ENCODE measurements at places on chromosomes 2 and 18.

- DNase-seq = no peak
Measured at GRCh38 chr2:159564081-159564480, 52.3 kb downstream of the BAZ2B start.

- DNase-seq = no peak
Measured at GRCh38 chr18:8288472-8289195, 320.6 kb upstream of the RAB12 start.

GRCh38 chr2:199985625-199986207 lies 30.3 kb downstream of the MAIP1 start:
- DNase-seq = peak; percentile 94

DNA sequence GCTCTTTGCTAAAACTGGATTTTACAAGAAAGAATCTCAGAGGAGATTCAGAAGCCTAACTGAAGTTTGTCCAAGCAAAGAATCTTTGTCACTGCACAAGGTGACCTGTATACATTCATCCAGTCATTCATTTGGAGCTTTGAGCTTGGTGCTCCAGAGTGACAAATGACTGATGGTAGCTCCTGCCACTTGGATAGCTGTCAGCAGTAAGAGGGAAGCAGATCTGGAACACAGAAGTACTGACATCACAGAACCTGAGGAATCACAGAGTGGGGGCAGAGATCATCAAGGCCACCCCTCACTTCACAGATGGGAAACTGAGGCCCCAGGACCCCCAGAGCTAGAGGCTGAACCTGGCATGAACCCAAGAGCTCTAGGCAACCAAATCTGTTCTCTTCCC lies 28.8 kb upstream of the IGFBP2 start:
- peak; percentile 24 for DNase-seq

DNA sequence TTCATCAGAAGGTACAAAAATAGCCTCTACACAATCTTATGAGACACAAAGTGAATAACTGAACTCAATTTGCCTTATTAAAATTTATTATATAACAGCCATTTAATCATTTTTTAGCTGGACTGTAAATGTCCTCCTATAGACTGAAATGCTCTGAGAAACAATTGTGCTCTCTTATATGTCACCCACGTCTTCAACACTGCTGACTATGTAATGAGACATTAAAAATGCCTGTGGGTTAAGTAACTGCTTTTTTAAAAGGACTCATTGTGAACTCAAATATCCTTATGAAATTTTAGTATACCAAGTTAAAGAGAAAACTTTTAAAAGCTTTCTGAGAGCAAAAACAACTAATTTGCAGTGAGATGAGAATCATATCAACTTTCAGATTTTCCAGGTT lies 10.4 kb upstream of the GALNT1 start:
- DNase-seq = no peak

GRCh38 chr2:144496092-144496976 lies 23.6 kb downstream of the ZEB2 start:
- no peak for DNase-seq

- no peak for DNase-seq
Measured at GRCh38 chr18:39838831-39839230, 2116.2 kb upstream of the PIK3C3 start.

DNA sequence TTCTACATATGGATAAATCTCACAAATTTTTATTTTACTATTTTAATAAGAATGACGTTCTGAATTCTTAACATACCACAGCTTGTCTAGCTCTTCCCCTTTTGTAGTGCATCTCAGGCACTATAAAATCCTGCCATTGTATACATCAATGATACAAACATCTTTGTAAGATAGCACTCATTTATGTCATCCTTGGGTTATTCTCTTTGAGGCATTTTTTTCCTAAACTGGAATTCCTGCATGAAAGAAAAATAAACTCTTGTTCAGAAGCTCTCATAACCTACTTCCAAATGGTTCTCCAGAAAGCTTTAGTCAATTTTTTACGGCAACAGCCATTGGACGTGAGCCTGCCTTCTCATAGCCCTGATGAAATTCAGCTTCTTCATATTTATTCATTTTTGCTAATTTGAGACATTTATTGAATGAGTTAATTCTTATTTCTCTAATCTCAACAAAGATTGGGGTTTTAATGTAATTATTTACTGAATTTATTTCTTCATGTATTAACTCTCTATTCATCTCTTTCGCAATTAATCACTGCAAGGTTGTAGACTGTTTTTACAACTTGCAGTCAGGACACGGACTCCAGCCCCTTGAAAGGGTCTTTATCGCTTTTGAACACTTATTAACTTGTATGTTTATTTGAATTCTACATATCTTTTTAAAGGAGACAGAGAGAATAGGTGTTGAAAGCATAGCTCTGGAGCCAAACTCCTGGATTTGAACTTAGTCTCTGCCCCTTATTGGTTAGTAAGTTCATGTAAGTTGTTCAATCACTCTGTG lies 57.6 kb upstream of the PARD3B start:
- no peak for DNase-seq

DNA sequence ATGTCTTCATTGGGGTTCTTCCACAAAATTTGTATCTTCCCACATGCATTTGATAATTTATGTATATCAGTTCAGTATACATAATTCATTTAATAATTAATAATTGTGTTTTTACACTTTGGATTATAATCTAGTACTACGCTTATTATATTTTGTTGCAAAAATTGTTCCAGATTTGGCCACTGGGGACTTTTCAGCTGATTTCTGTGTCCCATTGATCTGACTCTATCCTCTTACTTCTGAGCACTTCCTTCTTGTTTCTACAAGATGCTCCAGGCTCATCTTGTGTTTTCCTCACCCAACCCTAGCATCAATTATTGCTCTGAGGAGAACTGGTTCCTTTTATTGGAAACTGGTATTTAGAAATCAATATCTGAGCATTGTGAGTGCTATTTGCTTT lies 215.3 kb upstream of the CDH19 start:
- no peak for DNase-seq

DNA sequence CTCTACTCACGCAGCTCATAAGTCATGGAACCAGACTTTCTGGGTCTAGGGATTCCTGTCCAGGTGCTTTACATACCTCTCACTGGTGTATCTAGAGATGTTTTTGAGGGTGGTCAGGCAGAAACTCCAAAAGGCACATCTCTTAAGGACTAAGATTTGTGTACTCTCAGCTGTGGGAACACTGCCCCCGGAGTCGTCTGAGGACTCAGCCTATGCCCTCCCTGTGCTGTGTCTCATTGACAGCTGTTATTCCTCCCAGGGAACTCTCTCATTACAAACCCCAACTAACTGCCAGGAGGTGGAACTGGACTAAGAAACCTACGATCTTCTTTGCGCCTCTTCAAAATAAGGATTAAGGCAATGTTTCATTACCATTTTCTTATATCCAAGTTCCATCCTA lies 293.9 kb upstream of the DLGAP1 start:
- DNase-seq = no peak

DNA sequence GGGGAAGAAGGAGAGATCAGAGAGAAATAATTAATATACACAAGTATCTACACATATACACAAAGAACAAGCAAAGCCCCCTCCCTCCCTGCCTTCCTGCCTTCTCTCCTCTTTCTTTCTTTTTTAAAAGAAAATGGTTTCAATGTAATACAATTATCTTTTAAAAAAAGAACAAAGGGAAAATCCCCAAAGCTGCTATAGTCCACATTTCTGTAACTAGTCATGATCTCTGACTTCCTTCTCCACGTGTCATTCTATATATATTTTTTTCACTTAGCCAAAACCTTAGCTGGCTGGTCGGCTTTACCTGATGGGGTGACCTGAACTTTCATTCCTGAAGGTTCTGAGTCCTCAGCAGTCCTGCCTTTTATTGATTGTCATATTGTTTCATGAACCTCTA lies 44.3 kb downstream of the MAP3K20 start:
- DNase-seq = no peak

GRCh38 chr2:236971131-236971821 lies 114.4 kb upstream of the COPS8 start:
- DNase-seq = no peak

- peak; percentile 91 for DNase-seq
Measured at GRCh38 chr18:12271376-12272235, 17.4 kb downstream of the CIDEA start.

- DNase-seq = no peak
Measured at GRCh38 chr18:60664736-60665135, 292.2 kb upstream of the MC4R start.

DNA sequence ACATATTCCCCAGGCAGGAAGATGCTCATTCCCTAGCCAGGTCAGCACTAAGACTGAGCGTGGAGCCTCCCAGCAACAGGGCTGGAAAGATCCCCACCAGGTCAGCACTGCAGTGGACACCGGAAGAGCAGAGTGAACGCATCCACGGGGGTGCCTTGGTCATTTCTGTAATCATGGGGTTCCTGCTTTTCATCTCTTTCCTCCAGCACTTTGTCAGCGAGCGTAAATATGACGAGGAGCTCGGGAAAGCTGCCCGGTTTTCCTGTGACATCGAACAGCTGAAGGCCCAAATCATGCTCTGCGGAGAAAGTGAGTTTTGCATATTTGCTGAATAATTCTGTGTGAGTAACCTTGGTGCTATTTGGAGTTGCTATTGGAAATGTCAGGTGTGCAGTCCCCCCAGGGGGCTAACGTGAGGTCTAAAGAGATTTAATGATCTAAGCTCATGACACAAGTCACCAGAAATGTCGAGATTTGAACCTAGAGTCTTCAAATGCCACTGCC lies 40.1 kb downstream of the KCTD18 start:
- no peak for DNase-seq

GRCh38 chr2:147646818-147647468 lies 197.9 kb upstream of the ACVR2A start:
- no peak for DNase-seq

DNA sequence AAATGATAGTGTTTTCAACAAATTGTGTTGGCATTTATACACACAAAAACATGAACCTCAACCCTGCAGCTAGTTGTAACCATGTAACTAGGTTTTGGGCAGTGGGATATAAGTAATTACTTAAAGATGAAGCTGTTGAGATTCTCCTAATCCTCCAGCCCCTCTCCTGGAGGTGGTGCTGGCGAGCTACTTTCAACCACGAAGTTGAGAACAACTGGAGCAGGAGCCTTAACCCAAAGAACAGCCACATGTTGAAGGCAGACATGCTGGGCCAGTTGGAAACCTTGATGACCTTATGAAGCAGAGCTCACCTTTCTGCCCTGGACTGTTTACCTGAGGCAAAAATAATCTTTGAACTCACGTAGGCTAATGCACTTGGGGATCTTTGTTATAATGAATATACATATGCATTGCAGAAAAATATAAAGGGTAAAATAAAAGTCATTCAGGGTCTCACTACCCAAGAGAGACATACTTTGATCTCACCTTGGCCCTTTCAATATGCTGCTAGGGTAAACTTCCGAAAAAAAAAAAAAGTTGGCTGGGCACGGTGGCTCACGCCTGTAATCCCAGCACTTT lies 89.6 kb upstream of the NPAS2 start:
- DNase-seq = peak; percentile 43

DNA sequence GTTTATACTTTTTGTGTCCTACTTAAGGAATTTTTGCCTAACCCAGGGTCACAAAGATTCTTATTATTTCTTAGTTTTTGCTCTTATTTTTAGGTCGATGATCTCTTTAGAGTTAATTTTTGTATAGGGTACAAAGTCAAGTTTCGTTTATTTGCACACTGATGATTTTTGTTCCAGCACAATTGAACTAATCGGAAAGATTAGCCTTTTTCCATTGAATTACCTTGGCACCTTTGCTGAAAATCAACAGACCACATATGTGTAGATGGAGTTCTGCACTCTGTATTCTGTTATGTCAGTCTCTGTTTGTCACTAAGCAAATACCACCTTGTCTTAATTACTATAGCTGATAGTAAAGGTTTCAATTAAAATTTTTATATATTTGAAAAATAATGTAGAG lies 18.7 kb downstream of the EML4 start:
- no peak for DNase-seq

DNA sequence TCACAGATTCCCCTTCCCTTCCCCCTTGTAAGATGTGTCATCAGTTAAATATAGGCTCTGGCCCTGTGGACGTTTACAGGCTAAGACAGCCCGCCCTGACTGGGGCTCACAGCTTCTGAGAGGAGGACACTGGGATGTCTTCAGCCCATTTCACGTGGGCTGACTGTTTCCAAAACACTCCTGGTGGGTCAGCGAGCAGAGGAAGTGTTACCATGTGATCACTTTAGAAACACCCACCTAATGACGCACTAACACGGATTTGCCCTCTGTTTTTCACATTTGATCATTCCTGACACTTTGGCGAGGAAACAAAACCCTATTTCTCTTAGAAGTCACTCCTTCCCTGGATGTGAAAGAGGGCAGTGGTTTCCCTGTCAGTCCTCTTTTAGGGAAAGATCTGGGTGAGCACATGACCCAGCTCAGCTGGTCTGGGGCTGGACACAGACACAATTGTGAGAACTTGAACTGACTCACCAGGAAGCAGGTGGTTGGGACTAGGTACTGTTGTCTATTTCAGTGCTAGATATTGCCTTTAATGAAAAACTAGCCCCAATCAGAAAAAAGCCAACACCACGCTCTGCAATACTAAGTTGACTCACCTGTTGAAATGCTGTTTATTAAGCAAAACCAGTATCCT lies 38.8 kb downstream of the BMP10 start:
- DNase-seq = no peak

DNA sequence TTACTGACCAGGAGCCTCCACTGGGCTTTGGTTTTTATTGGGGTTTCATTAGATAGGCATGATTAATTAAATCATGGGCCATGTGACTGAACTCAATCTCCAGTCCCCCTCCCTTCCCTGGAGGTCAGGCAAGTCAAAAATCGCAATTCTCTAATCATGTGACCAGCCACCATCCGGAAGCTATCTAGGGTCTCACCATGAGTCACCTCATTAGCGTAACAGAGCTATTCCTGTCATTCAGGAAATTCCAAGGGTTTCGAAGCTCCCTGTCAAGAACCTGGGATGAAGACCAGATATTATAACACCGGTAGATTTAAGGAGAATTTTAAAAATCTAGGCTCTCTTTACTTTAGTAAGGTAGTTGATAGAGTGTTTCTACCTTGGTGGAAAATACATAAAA lies 180.3 kb upstream of the TCF4 start:
- no peak for DNase-seq

GRCh38 chr18:70499218-70499691 lies 210.4 kb downstream of the SOCS6 start:
- DNase-seq = peak; percentile 20

DNA sequence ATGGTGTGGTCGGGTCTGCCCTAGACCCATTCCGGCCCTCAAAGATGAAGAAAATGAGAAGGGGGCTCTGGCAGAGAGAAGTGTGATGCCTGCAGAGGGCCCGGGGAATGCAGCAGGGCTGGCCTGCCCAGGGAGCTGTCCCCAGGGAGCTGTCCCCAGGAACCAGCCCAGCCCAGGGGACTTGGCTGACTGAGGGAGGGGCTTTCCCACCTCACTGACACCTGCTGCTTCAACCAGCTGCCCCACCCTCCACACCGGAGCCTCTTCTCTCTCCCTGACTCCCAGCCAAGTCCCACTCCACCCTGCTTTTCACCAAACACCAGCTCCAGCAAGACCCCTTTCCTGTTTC lies 111.2 kb downstream of the STPG4 start:
- peak; percentile 51 for DNase-seq

DNA sequence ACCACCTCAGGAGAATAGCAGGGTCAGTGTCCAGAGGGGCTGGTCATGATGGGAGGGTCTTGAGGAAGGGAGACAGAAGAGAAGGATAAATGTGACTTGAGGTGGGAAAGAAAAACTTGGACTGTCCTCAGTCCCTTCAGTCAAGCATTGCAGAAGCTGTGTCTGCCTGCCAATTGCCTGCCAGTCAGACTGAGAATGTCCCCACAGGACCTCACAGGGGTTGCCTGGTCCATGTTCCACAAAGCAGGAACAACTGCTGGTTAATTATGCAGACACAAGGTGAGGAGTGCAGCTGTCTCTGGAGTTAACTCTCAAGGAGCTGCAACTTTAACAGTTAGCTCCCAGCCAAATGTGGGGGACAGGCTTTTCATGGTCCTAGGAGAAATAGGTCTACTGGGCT lies 75.7 kb downstream of the TRIM43 start:
- DNase-seq = no peak

Data from NCI-H82 (cell line).